ENCODE measurements at places on chromosomes 6 and 20. TPM values are rescaled to one million over a fixed set of nuclear protein-coding genes. Genes with fewer than 3 reads are reported as not detected.

DNA sequence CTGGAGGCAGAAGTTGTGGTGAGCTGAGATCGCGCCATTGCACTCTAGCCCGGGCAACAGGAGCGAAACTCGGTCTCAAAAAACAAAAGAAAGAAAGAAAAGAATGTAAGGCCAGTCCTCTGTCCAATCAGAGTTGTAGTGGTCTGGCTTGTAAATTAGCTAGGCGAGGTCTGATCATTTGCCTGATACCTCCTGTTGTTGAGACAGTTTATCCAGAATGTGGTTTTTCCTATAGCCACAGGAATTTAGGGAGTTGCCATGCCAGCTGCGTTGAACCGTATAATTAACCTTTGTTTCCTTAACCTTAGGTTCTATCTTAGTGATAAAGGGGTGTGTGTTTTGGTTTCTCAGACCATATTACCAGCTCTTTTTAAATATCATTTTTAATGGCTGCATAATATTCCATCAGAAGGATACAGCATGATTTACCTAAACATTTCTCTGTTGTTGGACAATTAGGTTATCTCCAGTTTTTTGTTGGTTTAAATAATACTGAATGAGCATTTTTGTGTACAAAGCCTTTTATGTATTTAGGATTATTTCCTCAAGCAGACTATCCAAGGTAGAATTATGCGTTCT lies 11.7 kb upstream of the PPARD start:
- DNase-seq, result no peak

DNA sequence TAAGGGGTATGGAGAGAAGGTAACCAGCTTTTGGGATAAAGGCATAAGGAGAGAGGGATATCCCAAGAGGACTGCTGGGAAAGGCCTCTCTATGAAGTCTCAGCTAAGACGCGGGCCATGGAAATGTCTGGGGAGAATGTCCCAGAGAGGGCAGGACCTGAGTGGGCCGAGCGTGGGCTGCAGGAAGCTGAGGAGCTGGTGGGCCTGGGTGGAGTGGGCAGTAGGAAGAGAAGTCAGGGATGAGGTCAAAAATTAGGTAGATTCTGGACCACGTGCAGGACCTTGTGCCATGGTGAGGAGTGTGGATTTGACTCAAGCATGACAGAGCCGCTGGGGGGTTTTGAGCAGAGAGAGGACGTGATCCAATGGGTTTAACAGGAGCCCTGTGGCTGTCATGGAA lies 66.5 kb upstream of the SULF2 start:
- no peak for DNase-seq

DNA sequence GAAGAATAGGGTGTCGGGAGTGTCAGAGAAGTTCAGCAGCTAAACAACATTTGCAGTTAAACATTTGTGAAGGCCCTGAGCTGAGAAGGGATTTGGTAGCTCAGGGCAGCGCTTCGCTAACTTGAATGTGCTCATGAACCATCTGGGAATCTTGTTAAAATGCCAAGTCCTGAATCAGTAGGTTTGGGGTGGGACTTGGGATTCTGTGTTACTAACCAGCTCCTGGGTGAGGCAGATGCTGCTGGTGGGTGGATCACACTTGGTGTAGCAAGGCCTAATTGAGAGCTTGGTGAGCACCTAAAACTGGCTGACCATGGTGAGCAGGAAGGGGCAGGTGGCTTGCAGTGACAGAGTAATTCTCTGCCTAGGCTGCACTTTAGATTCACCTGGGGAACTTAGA lies 5.9 kb downstream of the PTPRA start:
- DNase-seq, result peak; percentile 59

- peak; percentile 22 for DNase-seq
Measured at GRCh38 chr20:39398656-39399055, 436.5 kb downstream of the DHX35 start.

- DNase-seq, result no peak
Measured at GRCh38 chr6:132887204-132887603, 72.8 kb downstream of the RPS12 start.

DNA sequence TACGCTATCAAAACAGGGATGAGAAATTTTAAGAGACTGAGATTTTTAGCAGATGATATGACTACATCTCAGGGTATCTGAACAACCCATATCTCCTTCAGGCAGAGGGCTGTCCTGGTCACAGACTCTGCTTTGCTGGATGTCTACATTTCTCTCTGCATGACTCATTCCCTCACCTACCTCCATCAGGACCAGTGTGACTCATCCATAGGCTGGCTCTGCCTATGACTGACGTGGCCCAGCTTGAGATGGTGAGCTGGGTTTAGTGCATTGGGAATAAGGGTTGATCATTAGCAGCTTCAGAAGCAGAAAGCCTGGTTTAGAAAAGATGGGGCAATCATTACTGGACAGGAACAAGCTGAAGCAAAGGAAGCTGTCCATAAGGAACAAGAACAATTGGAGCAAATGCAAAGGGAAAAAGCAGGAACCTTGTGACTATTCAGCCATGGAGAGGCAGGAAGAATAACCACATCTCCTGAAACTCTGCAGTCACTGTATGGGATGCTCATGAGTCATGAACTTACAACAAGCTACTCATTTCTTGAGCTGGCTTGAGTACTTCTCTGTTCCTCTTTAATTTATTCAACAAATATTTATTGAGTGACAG lies 86.4 kb upstream of the CBLN4 start:
- peak; percentile 19 for DNase-seq

- peak; percentile 86 for DNase-seq
Measured at GRCh38 chr6:109705258-109705657, 14.2 kb downstream of the FIG4 start.

- DNase-seq, result no peak
Measured at GRCh38 chr6:119614138-119614537, 264.6 kb upstream of the MAN1A1 start.

- peak; percentile 68 for DNase-seq
Measured at GRCh38 chr6:53103993-53104675, 38.9 kb downstream of the FBXO9 start.

- peak; percentile 85 for DNase-seq
Measured at GRCh38 chr6:56724455-56724854, 81.8 kb upstream of the DST start.

MUCL3 gene
- total RNA-seq, result not detected

ACSS1 gene
- total RNA-seq, result 0.32 TPM

SNPH gene
- total RNA-seq, result 4.0 TPM

FAM83C gene
- not detected for total RNA-seq

Measured in M059J (cell line).